ENCODE measurements at places on chromosomes 5 and 9. TPM values are rescaled to one million over a fixed set of nuclear protein-coding genes. Genes with fewer than 3 reads are reported as not detected.
A peak's percentile ranks its signal among the peaks of the same experiment; 100 is the strongest.

DNA sequence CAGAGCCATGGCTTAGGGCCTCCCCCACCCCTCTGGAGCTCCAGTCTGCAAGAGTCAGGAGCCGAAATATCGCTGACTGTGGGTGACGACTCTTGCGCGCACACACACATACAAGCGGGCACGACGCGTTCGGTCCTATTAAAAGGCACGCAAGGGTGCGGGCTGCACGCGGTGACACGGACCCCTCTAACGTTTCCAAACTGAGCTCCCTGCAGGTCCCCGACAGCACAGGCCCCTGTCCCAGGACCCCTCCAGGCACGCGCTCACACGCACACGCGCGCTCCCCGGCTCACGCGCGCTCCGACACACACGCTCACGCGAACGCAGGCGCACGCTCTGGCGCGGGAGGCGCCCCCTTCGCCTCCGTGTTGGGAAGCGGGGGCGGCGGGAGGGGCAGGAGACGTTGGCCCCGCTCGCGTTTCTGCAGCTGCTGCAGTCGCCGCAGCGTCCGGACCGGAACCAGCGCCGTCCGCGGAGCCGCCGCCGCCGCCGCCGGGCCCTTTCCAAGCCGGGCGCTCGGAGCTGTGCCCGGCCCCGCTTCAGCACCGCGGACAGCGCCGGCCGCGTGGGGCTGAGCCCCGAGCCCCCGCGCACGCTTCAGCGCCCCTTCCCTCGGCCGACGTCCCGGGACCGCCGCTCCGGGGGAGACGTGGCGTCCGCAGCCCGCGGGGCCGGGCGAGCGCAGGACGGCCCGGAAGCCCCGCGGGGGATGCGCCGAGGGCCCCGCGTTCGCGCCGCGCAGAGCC lies at the start of gene GRIN1:
GRIN1 (plus strand) TSS at position 433 of the 746 bp plus-strand sequence. CDS start 333 bp downstream, outside the sequence.
- peak; percentile 23 for DNase-seq

DNA sequence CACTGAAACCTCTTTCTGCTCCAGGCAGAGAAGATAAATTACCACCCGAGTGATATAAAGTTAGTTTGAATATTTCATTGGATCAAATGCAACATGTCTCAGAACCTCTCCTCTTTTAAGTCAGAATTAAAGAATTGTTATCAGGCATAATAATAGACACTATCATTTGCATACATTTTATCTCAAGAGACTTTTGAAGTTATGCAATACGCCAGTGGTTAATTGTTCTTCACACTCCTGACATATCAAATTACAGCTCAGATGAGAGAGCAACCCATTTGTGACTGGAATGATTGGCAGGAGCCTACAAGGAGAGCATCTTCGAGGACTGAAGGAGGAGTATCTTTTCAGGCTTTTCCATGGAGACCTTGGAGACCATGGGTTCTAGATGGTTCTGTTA lies 452.2 kb downstream of the KDM4C start:
- DNase-seq, result no peak

DNA sequence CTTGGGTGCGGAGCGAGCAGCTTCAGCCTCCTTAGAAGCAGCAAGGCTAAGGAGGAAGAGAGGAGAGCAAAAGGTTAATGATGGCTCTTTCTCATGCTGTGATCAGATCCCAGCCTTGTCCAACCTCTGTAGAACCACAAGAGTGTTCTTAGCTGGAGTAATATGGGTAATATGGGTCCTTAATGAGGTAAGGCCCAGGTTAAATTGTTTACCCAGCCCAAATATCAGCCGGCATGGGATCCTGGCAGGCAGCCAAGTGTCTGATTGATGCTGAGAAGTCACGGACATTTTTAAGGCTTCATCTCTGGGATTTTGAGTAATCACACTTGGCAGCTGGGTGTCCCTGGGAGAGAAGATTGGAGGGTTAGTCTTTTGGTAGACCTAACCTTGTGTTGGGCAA lies 32.3 kb downstream of the GLRA1 start:
- no peak for DNase-seq

The PRDM9 gene
- not detected for total RNA-seq

GRCh38 chr9:88278036-88278435 lies 110.2 kb upstream of the SPIN1 start:
- no peak for DNase-seq

- DNase-seq, result no peak
These were observed 250.3 kb downstream of the SEC61B start for GRCh38 chr9:99472240-99472915.

- DNase-seq, result no peak
These were observed 9.4 kb downstream of the GLIS3 start for GRCh38 chr9:4290427-4290837.

The PIP5K1B gene
- total RNA-seq, result not detected

The MARVELD2 gene
- total RNA-seq, result 2.5 TPM

DNA sequence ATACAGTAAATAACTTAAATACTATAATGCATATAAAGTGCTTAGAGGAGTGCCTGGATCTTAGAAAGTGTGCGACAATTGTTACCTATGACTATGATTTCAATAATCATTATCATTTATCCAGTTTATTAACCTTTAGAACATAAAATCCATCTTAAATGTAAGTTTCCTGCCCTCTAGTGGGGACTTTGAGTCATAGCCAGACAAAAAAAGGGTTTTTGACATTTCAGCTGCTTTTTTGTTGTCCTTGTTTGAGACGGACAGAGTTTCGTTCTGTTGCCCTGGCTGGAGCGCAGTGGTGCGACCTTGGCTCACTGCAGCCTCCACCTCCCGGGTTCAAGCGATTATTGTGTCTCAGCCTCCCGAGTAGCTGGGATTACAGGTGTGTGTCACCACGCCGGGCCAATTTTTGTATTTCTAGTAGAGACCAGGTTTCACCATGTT lies 9.7 kb upstream of the C9orf152 start:
- DNase-seq, result peak; percentile 59

The IFNB1 gene
- not detected for total RNA-seq

GRCh38 chr5:91280362-91281269 lies 102.5 kb downstream of the ARRDC3 start:
- DNase-seq, result peak; percentile 98

- peak; percentile 62 for DNase-seq
These were observed 72.6 kb downstream of the ENTREP1 start for GRCh38 chr9:69397384-69398214.

DNA sequence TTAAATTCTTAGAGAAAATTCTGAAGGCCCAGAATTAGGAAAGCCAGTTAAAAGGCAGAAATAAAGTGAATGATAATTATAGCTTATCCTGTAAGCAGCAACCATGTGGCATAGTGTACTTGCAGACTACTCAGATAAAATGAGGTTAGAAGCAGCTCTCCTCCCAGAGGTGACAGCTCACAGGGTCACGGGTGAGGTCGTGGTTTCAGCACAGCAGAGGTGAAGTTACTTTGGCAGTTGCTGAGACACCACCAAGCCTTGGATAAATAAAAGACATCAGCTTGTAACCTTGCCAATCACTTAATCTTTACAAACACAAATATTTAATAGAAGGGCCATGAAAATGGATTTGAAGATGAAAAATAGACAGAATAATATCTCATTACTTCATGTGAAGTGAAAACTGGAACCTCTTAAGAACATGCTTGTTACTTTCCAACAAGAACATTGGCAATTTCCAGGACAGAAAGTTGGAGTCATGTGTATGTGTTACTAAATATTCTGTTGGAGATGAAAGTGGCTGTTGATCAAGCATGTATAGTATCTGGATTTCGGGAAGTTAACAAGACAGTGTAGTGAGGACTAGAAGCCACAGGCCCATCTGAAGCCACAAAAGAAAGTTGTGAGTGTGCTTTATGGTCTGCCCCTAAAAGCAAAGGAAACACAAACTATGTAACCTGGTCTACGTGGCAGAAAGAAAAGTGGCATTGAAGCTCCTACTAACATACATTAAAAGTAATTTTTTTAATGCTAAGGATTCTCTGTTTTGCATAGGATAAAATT lies 134.4 kb downstream of the ERCC6L2 start:
- DNase-seq, result no peak
